Cortex of kidney (tissue), 1 donor: ENCODE measurements at places on chromosomes 12 and 14.

DNA sequence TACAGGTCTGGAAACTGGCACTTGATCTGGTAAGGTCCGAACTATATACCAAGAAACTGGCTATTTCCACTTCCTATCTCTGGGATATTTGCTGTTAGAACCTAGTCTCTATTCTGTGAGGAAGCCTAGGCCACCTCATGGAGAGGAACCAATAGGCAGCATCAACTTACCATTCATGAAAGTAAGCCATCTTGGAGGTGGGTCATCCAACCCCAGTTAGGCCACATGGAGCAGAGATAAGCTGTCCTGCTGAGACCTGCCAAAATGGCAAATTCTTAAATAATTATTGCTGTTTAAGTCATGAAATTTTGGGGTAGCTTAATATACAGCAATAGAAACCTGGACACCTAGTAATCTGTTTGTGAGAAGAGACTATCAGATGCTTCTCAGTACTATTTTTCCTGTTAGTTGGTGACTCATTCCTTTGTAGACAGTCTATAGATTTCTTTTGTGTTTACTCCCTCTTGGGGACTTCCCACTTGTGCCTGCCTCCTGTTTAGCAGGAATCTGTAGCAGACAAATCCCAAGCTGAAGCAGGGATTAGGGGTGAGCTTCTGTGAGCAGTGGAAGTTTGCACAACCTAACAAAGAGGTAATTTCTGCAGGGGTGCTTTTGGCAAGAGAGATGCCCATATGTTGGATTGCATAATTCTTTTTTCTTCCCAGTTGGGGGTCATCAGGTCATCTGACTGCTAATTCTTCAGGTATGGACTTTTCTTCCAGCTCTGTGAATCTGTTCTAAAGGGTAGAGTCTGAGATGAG lies 136.8 kb downstream of the IGF1 start:
- no peak for DNase-seq

DNA sequence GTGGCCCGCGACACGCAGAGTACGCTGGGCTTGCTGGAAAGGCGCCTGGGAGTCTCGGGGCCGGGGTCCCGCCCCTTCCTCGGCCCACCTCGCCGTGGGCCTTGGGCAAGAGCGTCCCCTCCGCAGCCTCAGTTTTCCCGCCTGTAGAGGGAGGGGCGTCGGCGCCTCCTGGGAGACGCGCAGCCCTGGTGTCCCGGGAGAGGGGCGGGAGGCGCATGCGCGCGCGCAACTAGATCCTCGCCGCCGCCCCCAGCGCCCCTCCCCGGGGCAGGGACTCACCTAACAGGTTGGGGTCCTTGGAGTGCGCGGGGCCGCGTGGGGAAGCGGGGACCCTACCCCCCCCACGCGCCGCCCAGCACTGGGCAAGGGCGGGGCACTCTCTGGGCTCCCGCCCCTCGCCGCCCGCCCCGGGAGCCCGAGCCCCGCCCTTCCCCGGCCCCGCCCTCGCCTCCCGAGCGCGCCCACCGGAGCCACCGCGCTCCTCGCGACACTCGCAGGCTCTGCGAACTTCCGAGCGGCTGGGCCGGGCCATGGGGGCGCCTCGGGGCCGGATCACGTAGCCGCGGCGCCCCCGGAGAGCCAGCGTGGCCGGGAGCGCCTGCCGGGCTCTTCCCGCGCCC lies at the start of gene KIF26A:
Gene KIF26A (plus strand): TSS at position 490 of the 620 bp plus-strand sequence. CDS start 136 bp downstream, outside the sequence.
- no peak for DNase-seq

GRCh38 chr14:99202516-99202915 lies 69.5 kb downstream of the BCL11B start:
- no peak for DNase-seq

GRCh38 chr14:64040044-64040443 lies 187.2 kb downstream of the SYNE2 start:
- DNase-seq = no peak

- DNase-seq = no peak
These were observed 34.9 kb downstream of the SLC11A2 start for GRCh38 chr12:50991291-50991690.

- DNase-seq = no peak
These were observed 18.6 kb upstream of the PLEKHG3 start for GRCh38 chr14:64685371-64686281.

GRCh38 chr14:74988131-74988530 lies 14.6 kb upstream of the EIF2B2 start:
- DNase-seq = no peak

GRCh38 chr12:120879102-120879501 lies 25.1 kb downstream of the SPPL3 start:
- DNase-seq = no peak
